ENCODE measurements at places on chromosomes 12 and 14.

DNA sequence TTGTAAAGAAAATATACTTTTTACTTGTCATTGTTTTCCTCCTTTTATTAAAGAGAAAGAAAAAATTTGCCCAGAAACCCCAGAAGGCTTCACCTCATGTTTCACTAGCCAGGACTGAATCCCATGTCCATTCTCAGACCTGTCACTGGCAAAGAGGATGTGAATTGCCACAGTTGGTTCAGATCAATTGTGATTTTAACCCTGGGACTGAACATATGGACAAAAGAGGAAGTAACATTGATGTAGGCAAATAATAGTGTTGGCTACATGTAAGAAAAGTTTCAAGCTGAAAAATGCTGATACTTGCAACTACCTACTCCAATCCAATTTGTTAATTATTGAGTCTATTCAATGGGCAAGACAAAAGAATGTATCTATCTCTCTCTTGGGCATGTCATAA lies 8.6 kb upstream of the CCDC196 start:
- no peak for DNase-seq

DNA sequence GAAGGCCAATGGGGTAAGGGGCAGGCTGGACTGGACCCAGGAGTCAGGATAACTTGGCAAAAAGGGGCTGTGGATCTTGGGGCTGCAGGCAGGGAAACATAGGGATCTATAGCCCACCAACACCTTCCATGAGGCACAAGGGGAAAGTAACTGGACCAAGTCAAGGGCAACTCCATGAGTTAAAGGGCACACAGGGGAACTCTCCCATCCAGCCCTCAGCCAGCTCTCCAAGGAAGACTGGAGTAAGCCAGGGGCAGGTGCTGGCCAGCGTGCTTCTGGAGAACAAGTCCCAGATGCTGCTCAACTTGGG lies 31.3 kb upstream of the ZFP36L1 start:
- DNase-seq = no peak

GRCh38 chr12:123671876-123672275 lies 963 bp downstream of the TCTN2 start:
- DNase-seq = no peak

GRCh38 chr14:51424561-51425251 lies 184.7 kb downstream of the TMX1 start:
- no peak for DNase-seq

GRCh38 chr14:23766737-23767401 lies 130.7 kb downstream of the DHRS2 start:
- DNase-seq = no peak

DNA sequence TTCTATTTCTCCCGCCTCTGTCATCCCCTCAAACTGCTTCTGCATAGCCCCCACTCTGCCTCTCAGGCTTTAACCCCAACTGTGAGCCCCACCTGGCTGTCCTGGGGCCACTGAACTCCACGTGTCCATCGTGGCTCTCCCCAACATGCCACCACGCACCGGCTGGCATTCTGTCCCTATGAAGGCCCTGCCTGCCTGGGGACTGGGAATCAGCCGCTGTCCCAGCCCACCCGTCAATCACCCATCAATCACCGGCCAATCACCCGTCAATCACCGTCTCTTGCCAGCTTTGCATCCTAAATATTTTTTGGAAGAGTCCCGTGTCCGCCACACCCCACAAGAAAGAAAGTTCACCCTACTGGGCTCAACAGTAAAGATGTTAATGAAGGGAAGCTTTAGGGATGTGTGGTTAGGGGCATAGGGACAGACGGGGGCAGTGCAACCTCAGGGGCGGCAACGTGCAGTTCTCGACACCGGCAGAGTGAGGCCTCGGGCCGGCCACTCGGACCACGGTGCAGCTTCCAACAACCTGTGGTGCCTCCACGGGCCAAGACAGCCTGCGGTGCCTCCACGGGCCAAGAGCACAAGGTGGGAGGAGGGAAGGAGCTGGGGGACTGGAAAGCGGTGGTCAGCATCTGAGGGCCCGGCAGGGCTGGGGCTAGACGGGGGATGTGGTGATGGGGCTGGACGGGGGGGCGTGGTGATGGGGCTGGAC lies 85.6 kb downstream of the GALNT9 start:
- DNase-seq = no peak

DNA sequence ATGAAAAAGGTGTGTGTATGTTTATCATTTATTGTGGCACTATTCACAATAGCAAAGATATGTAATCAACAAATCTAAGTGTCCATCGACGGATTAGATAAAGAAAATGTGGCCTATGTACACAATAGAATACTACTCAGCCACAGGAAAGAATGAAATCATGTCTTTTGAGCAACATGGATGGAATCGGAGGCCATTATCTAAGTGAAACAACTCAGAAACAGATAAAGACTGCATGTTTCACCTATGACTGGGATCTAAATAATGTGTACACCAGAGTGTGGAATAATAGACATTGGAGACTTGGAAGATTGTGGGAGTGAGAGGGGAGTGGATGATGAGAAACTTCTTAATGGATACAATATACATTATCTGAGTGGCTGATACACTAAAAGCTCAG lies 44.0 kb downstream of the CCER1 start:
- no peak for DNase-seq

- no peak for DNase-seq
Measured at GRCh38 chr12:8989413-8989812, at the start of gene KLRG1. KLRG1 (plus strand) TSS chr12:8989546; CDS start chr12:8989636, 90 bp downstream.

DNA sequence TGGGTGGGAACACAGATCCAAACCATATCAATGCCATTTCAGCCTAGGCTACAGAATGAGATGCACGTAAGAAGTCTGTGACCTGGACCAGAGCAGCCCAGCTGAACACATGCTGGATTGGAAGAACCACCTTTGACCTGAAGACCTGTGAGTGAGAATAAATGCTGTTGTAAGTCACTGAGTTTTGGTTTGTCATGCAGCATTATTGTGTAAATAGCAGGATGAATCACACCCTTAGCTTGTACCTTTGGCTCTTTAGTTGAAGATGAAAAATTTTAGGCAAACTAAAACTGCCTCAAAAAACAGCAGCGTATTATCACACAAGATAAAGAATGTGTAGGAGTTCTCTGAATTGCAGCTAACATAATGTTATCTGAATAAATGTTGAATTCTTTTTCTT lies 199.4 kb upstream of the LRIG3 start:
- no peak for DNase-seq

GRCh38 chr14:87833026-87833425 lies 160.0 kb downstream of the GALC start:
- DNase-seq = no peak

DNA sequence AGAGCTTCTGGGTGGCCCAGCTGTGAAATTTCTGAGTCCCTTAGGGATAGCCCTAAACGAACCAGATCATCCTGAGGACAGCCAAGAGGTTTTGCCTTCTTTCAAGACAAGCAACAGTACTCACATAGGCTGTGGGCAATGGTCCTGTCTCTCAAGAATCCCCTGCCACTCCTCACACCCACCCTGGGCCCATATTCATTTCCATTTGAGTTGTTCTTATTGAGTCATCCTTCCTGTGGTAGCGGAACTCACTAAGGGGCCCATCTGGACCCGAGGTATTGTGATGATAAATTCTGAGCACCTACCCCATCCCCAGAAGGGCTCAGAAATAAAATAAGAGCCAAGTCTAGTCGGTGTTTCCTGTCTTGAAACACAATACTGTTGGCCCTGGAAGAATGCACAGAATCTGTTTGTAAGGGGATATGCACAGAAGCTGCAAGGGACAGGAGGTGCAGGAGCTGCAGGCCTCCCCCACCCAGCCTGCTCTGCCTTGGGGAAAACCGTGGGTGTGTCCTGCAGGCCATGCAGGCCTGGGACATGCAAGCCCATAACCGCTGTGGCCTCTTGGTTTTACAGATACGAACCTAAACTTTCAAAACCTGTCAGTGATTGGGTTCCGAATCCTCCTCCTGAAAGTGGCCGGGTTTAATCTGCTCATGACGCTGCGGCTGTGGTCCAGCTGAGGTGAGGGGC lies 38.9 kb downstream of the DAD1 start:
- no peak for DNase-seq

DNA sequence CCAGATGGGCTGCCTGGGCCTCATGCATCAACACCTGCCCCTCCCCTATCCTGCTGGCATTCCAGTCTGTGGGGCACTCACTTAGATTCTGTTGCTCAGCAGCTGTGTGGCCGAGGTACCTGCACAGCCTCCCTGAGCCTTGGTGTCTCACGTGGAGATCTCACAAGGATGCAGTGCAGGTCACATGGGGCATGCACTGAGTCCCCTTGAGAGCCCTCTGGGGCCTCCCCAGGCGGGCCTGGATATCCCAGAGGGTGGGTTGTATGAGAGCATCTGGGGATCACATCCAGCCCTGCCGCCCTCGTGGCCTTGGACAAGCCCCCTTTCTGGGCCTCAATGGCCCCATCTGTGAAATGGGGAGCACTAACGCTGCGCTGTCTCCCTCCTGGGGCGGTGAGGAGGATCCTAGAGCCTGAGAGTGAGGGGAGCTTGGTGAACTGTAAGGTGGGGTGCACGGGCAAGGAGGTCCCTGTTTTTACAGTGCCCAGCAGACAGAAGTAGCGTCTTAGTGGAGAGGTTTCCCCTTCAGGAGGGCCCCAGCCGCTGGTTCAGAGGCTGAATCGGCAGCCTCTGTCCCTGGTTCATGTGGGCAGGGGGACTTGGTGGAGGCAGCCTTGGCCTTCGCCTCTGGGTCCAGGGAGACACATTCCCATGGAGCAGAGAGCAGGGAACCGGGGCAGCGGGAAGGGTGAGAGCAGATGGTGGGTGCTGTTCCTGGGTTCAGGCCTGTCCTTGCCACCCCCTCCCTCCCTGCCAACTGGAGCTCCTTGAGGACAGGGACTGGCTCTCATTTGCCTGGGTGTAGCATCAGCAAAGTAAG lies 791 bp upstream of the SLC25A47 start:
- DNase-seq = no peak
